Spinal cord (tissue), 10 donors: ENCODE measurements at places on chromosomes 1 and 21. TPM values are rescaled to one million over a fixed set of nuclear protein-coding genes. Genes with fewer than 3 reads are reported as not detected.

The RGSL1 gene
- total RNA-seq: 0.11 TPM

DNA sequence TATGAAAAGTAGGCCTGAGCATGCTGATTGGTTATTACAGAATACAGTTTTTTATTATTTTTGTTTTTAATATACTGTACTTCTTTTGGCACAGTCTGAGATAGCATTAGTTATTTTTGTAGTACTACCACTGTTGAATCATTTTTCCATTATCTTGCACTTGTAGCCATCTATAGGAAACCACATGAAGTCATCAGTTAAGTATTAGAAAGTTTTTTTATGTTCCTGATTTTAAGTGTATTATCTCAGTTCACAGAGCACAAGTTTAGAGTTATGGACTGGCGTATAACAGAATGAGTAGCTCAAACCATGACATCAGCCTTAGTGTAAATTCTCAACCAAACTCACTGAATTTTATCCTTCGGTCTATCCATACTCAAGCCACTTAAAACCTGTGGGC is 22.8 kb downstream of the DHX9 start:
- H3K27me3 ChIP-seq: no peaks in the 10 kb centered on the region
- peaks cover 13% of the 10 kb centered on the region for H3K36me3 ChIP-seq
- H3K27ac ChIP-seq: no peak overlapping the region
- no peaks in the 10 kb centered on the region for H3K4me1 ChIP-seq
- H3K4me3 ChIP-seq: no peak overlapping the region

The PCAT6 gene
- total RNA-seq: not detected

GRCh38 chr1:89866568-89866967 is 45.7 kb downstream of the LRRC8D start:
- H3K36me3 ChIP-seq: peaks cover 9% of the 10 kb centered on the region
- no peak overlapping the region for H3K27ac ChIP-seq
- H3K4me1 ChIP-seq: no peaks in the 10 kb centered on the region
- no peaks in the 10 kb centered on the region for H3K27me3 ChIP-seq
- no peak for DNase-seq

- no peak overlapping the region for H3K4me3 ChIP-seq
- no peak for DNase-seq
- peaks cover 4% of the 10 kb centered on the region for H3K4me1 ChIP-seq
- no peak overlapping the region for H3K27ac ChIP-seq
- H3K36me3 ChIP-seq: no peaks in the 10 kb centered on the region
- peaks cover 3% of the 10 kb centered on the region for H3K27me3 ChIP-seq
These were observed 18.8 kb downstream of the BATF3 start for GRCh38 chr1:212680680-212681389.
